Chondrocyte (in vitro differentiated cells): ENCODE measurements at places on chromosomes 2 and 18. TPM values are rescaled to one million over a fixed set of nuclear protein-coding genes. Genes with fewer than 3 reads are reported as not detected.

Gene UCN
- 1.2 to 2.7 TPM (median 1.5 TPM) in 3 replicates for total RNA-seq

GRCh38 chr2:142714600-142714999 lies 162.9 kb upstream of the KYNU start:
- DNase-seq = no peak

DNA sequence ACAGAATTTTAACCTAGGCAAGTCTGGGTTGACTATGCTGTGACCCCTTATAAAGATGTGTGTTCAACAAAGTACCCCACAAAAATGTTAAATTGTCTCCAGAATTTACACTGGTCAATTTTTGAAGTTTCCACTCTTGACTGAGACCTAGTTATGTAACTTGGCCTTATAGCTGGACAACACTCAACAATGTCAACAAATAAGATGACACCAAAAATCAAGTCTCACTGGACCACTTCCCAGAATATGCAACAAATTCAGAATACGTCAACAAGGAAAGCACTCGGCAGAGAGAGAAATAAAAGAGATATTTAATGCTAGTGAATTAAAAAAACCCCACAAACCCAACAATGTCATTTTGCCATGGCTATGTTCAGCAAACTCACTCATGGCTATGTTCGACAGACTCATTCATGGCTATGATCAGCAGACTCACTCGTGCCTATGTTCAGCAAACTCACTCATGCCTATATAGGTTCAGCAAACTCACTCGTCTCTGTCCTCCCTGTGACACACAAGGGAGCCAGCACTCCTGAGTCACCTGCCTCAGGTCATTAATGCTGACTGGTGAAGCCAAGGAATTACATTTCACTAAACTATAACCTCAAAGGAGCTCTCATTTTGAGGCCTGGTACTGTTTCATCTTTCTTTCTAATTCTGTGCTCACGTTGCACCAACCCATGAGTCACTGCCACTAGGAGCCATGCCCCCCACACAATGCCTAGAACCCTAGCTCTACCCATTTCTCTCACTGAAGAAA lies 72.7 kb downstream of the PTPN2 start:
- DNase-seq = no peak

- no peak for DNase-seq
Observed at GRCh38 chr2:106876699-106877098, 9.3 kb downstream of the ST6GAL2 start.

DNA sequence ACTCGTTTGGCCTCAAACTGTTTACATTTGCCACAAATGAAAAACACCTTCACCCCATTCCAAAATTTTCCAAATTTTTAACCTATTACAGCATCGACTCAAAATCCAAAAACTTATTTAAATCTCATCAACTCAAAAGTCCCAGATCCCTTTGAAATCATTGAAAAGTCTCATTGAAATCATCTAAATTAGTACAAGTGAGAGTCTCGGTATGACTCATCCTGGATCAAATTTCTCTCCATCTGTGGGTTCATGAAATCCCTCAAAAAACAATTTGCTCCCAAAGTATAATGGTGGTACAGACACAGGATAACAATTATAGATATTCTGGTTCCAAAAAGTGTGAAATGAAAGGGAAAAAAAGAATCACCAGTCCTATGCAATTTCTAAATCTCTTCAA lies 65.1 kb downstream of the LRP1B start:
- no peak for DNase-seq

GRCh38 chr18:8809514-8809913 lies 104.2 kb downstream of the MTCL1 start:
- DNase-seq = no peak
